ENCODE measurements at places on chromosomes 7 and 10.

GRCh38 chr10:132977807-132978206, 35.4 kb upstream of the CFAP46 start:
- no peak for DNase-seq

GRCh38 chr10:79938728-79939406, 10.0 kb downstream of the SFTPD start:
- no peak for DNase-seq

DNA sequence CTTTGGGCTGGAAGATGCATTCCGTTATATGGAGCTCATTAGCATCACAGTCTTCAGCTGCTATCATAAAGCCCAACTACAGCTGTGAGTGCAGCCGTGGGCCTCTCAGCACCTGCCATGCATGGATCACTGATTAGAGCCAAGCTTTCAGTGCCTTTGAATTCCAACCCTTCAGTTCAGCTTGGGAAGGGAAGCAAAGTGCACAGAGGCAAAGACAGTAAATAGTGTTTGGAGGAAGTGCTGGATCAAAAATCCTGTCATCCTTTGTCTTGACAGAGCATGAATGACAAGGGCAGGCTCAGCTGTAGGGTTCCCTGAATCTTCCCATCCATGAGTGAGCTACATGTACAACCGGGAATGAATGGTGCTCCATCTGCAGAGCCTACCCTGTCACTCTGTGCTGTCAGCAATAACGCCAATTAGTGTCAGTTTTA, 153.7 kb downstream of the DNAJB9 start:
- DNase-seq: no peak

GRCh38 chr7:104958371-104958865, 55.6 kb upstream of the KMT2E start:
- DNase-seq: no peak

- no peak for DNase-seq
These were observed 55.1 kb upstream of the PPIF start for GRCh38 chr10:79292026-79292766.

DNA sequence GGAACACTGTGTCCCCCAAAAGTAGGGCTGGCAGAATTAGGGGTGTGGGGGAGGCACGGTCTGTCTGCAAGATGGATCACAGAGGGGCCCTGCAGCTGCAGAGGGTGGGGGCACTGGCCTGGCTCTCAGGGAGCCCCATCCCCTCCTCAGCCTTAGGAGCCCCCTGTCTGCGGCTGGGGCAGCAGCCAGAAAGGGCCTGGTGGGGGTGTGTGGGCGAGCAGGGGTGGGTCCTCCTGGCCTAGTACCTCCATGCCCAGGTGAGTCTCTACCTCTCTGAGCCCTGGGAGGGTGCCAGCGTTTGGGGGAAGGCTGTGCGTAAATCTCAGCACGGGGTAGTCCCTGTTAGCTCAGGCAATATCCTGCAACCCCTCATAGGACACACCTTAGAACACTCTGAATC, 280.5 kb upstream of the PPP2R2D start:
- no peak for DNase-seq

DNA sequence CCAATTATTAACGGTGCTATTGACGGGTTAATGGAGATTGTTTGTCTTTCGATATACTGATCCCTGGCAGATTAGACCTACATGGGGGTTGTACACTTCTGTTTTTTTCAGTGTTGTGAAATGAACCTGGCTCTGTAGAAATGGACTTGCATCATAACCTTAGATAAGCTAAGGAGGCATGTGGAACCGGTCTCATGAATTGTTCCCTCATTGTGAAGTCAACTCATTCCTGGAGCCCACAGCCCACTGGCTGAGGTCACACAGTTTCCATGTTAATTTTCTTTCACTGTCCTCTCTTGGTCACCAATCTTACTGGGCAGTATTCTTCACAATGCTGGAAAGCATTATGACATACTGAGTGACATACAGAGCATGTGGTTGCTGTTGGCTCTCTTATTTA, 202.8 kb downstream of the BMPER start:
- no peak for DNase-seq

- DNase-seq: no peak
These were observed 56.8 kb upstream of the FAM171A1 start for GRCh38 chr10:15427843-15428414.

GRCh38 chr7:151132461-151133205, 34.9 kb downstream of the GBX1 start:
- DNase-seq: no peak

GRCh38 chr10:88413412-88413811, 169.7 kb downstream of the RNLS start:
- no peak for DNase-seq

GRCh38 chr7:54810401-54810800, 51.4 kb upstream of the SEC61G start:
- no peak for DNase-seq

GRCh38 chr7:108307194-108307593, 149.0 kb downstream of the NRCAM start:
- no peak for DNase-seq

- DNase-seq: no peak
These were observed 142.8 kb downstream of the PTEN start for GRCh38 chr10:88006261-88006660.

- DNase-seq: no peak
These were observed 94.1 kb downstream of the GRM8 start for GRCh38 chr7:127158659-127159058.

GRCh38 chr10:70474780-70475179, 3.8 kb upstream of the PALD1 start:
- no peak for DNase-seq

- peak; percentile 12 for DNase-seq
These were observed 15.0 kb upstream of the PCBD1 start for GRCh38 chr10:70903262-70903921.

DNA sequence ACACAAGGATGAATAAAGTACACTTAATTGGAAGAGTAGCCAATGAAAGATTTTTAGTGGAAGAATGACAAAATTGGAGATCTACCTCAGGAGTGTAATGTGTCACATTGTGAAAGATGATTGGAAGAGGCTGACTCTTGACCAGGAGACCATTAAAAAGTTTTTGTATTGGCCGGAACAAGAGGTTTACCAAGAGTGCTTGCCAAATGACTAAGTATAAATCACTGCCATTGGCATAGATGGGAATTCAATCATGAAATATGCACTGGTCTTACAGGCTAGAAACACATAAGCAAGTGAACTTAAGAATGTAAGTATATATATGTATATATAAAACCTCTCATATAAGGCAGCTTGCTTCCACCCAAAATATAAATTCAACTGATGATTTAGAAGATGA, 58.7 kb upstream of the TFEC start:
- no peak for DNase-seq

DNA sequence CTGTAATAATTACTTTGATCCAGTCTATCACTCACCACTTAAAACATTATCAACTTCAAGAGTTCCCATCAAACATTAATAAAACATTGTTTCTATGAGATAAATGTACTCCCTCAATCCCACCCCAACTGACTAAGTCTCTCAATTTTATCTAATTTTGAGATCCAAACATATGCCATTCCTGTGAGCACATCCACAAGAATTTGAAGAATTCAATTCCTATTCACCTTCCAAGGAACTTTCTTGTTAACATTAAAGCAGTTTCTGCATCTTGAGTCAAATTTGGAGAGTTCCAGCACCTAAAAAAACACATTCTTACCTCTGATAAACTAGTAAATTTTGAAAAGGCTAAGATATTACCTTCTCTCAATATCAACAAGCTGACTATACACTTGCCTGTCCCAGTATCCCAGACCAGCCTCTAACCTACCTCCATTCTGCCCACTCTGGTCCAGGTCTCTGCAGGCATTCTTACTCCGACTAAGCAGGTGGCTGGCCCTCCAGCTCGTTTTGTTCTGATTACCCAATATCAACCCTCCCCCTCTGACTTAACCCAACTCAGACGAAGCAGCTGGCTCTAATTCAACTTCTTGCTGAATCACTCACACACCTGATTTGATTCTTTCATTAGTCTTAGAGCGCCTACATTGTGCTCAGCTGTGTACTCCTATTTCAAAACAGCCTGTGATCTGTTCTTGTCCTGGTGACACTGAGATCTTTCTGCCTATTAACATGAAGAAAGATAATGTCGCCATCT, 275.2 kb downstream of the IPMK start:
- no peak for DNase-seq

DNA sequence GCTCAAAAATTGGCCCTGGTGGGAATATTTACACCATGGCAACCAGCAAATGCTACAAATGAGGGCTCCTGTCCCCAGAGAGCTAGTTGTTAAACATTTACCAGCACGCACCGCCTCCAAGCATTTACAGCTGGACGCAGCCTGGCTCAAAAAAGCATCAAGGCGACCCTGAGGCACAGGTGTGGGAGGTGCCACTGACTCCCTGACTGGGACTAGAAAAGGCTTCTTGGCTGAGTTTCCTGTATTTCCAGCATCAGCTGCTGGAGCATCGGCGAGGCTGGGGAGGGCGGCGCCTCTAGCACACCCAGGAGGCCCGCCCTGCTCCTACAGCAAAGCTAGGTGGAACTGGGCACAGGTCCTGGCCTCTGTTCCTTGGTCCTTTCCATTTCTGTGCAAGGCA, 43.5 kb upstream of the ZRANB1 start:
- DNase-seq: no peak

DNA sequence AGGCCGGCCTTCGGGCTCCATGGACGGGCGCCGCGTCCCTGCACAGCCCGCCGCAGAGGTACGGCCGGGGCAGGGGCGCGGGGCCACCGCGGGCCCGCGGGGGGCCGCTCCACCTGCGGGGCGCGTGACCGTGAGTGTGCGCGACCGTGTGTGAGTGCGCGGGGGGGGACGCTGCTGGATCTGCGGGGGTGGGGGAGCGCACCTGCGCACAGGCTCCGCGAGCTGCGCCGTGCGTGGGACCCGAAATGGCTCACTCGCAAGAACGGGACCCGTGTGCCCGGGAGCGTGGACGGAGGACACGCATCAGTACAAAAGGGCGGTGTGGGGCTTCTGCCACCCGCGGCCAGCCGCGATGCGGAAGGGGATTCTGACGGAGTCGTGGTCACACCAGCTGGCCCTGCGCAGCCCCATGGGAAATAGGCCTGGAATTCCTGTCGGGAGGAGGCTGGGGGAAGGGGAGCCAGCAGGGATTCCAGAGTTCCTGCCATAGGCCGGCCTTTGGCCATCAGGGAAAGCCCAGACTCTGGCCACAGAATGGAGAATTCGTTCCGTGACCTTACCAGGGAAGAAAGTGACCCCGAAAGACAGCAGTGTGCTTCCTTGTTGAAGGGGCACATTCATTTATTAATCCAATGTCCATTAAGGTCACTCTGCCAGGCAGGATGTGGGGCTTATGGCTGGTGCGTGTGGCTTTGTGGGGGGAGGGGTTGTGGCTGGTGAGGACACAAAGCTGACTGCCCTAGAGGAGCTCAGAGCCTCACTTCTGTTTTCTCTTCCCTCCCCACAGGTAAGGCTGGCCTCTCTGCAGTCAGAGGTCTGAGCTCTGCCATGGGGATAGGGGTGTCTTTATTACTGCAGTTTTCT, 494 bp downstream of the REPIN1 start:
- no peak for DNase-seq

GRCh38 chr7:100589341-100589947, 3.3 kb downstream of the FBXO24 start:
- no peak for DNase-seq

GRCh38 chr10:79056736-79057391, 11.9 kb upstream of the ZMIZ1 start:
- DNase-seq: no peak

DNA sequence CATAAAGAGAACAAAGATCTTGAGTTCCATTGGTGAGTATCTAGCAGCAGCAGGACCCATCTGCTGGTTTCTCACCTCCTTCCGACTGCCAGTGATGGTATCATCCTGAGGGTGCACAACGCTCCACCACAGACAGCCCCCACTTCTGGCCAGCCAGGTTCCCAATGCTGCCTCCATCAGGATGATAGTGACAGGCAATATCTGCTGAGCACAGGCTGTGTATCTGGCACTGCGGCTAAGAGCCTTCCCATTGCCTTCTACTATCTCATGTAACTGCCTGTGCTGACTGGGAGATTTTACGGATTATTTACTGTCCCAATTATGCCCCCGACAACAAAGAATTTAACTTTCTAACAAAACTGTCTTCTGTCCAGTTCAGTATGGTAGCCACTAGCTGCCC, 352.4 kb upstream of the AOAH start:
- DNase-seq: no peak

DNA sequence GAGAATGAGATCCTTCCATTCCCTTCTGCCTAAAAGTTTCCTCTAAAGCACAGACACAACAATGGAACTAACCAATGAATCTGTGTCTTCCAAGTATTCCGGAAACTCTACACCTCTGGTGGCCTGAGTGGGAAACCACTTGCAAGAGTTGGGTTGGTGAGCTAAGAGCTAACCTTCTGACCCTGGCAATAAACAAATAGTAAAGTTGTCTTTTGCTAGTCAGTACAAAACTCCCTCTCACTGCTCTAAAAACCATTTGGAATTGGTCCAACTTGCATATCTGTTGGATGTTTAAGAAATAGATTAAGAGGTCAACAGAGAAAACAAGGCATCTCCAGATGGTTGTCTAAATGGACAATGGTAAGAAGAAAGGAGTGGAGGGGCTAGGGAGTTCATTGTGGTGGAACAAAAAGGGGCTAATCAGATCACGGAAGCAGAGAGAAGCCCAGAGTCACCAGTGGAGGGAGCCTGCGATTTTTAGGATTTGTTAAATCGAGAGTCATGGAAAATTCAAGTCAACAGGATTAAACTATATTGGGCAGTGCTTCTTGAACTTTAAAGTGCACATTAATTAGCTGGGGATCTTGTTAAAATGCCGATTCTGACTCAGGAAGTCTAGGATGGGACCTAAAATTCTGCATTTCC, 192.3 kb downstream of the EVX1 start:
- no peak for DNase-seq

GRCh38 chr10:74923556-74923955, 97.2 kb downstream of the KAT6B start:
- no peak for DNase-seq

- no peak for DNase-seq
These were observed 32.9 kb upstream of the ST7 start for GRCh38 chr7:116920359-116920758.

DNA sequence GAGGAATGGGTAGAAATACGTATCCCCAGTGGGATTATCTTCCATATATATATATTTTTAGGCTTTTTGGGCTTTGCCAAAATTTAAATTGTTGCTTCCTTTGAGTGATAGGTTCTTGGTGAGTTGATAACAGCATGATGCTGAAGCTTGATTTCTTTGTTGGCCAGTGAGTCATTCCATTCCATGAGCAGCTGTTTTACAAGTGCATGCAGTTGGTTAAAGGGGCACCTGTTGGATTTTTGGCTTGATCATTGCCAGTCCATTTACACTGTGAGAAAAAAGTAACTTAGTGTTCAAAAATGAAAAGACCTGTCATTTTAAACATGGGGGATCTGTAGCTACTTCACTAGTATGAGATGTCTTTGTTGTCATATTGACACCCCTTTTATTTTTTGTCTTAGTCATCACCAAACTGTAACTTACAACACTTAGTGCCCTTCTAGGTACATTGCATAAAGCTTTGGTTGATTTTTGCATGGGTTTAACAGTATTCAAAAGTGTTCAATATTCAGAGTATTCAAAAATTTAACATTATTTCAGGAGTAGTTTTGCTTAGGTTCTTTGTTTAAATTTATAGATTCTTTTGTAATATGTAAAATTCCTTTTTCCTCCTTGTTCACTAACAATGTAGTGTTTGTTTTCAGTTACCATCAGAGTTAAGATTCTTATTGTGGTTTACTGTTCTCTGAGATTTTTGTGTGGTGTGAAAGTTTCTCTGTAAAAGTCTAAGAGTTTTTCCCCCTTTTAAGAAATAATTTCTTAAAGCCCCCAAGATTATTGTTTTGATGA, 8.8 kb downstream of the AKAP9 start:
- no peak for DNase-seq

Measured in C1 segment of cervical spinal cord (tissue), 14 donors.